ENCODE measurements at places on chromosomes 3 and 15.

GRCh38 chr3:72331076-72331475, 517.2 kb downstream of the SHQ1 start:
- peak; percentile 1 for DNase-seq

DNA sequence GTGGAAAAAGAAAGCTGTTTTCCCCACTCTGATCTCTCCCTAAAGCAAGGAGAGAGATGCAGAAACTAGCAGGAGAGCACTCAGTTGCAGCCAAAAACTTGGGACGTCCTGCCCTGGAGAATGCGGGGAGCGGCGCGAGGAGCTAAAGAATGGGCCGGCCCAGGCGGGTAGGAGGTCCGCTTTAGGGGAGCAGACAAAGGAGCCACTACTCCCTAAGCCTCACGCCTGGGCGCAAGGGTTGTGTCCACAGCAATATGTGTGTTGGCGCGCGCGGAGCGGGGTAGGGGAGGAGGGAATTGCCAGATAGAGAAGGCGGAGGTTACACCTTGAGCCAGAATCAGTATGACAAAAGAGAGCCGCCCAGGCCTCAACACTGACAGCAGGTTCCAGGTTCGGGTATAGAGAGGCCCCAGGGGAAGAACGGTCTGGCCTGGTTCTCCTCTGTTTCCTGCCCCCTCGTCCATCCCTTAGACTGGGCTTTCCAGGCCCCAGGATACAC, 2.9 kb downstream of the WNT5A start:
- no peak for DNase-seq

DNA sequence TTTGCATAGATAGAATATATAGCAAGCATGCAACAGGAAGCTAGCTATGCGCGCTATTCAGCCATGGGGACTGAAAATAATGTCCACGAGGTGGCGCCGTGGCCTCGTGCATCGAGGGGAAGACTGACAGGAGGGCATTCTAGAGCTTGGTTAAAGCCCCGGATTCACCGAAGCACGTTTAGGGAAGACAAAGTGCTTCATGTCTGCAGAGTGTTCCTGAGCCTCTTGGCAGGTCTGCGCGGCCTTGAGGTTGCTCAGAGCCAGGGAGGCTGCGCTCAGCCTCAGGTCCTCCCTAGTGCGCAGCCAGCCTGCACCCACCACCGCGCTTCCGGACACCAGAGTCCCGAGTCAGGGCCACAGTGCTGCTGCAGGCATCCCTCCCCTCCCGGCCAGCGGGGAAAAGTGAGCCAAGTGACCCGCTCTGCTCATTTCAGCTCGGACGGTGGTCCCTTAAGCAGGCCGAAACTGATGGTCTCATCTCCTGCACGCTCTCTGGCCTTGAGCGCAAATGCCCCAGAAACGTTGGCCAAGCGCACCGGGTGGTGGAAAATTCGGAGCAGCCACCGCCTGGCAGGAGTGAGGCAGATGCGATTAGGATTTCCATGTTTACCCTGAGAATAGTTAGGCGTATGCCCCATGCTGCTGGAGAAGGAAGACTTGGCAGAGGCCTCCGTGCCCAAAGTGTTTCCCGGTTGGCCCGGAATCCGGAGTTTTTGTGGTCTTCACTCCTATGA, 24.8 kb downstream of the GABRA5 start:
- DNase-seq: peak; percentile 87

GRCh38 chr3:46934498-46935167, 41.9 kb downstream of the CCDC12 start:
- no peak for DNase-seq

- no peak for DNase-seq
These were observed 409.8 kb downstream of the TBL1XR1 start for GRCh38 chr3:176787506-176787905.

- DNase-seq: no peak
These were observed 61.7 kb downstream of the TFDP2 start for GRCh38 chr3:142087676-142088075.

DNA sequence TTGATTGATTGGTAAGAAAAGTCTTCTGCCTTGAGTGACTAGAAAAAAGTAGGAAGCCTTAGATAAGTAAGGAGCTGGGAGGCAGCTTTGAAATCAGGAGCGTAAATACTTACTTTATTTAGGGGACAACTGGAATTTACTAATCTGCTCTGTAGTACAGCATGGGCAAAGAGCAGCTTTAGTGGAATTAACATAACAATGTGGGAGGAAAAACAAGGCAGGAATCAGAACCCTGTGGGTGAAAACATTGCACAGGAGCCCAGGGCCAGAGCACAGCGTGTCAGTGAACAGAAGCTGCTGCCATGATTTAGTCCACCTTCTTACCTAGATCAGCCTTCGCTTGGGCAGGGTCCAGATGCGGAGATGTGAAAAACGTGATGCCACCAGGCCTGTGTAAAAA, 14.6 kb downstream of the FMN1 start:
- no peak for DNase-seq

DNA sequence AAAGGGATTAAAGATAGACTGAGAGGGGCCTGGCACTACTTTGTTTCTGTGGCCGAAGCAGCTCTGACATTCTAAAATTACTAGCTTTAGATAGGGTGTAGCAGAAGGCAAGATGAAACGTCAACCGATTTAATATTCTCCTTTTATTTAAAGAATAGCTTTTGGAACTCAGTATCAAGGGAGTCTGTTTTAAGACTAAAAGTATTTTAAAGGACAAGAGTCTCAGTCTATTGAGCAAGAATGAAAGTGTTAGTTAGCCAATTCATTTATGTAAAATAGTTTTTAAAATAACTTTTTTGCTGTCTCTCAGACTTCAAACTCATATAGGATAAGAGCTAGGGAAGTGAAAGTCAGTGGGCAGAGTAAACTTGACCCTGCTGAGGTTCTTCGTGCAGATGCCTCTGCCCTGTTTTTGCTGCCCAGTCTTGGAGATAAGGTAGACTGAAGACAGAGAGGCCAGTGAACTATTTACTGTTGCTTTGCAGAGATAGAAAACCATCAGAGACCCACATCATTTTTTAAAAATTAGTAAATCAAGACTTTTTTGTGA, 1090.9 kb downstream of the ROBO2 start:
- no peak for DNase-seq

GRCh38 chr15:36707884-36708435, 128.5 kb downstream of the CDIN1 start:
- no peak for DNase-seq

DNA sequence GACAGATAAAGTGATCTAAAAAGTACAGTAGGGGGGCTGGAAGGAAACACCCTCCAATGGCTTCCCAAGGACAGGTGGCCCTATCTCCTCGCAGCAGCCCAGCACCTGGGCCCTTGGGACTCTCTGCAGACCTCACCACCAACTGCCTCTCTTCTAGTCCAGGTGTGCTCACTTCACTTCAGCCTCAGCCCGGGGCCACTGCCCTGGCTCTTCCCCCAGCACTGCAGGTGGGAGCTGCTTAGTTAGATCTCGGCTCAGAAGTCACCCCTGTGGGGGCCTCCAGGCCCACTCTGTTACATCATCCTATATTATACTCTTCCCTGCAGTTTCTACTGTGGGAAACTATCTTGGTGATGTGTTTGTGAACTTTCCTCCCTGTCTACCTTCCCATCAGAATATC, 2.0 kb downstream of the KLF15 start:
- no peak for DNase-seq

- no peak for DNase-seq
These were observed 2.4 kb downstream of the CCNDBP1 start for GRCh38 chr15:43187544-43188155.

GRCh38 chr3:164683489-164683888, 394.8 kb downstream of the SI start:
- DNase-seq: no peak

- no peak for DNase-seq
These were observed 66.5 kb downstream of the ADAMTSL3 start for GRCh38 chr15:83720468-83720867.

- no peak for DNase-seq
These were observed 32.3 kb downstream of the SLCO3A1 start for GRCh38 chr15:91885714-91886270.

DNA sequence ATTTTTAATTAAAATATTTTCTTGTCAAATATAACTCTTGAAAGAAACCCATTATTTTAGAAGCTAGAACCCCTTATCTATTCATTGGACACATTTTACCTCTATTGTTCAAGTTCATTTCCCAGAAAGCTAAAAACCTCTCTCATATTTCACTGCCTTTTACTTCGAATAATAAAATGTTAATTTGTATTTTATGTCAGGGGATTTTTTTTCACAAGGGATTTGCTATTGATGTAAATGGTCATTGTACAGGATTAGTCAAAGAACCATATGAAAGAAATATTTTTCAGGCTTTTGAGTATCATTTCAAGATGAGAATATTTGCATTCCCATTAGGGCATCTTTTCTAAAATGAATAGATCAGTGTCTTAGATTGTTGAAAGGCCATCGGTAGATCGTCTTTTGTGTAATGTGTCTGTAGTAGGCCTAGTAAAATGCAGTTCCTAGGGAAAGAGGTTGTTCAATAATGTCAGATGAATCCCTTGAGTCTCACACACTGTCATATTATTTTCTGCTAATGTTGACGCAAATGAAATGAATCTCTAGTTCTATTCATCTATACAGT, 114.5 kb downstream of the ROBO1 start:
- no peak for DNase-seq

DNA sequence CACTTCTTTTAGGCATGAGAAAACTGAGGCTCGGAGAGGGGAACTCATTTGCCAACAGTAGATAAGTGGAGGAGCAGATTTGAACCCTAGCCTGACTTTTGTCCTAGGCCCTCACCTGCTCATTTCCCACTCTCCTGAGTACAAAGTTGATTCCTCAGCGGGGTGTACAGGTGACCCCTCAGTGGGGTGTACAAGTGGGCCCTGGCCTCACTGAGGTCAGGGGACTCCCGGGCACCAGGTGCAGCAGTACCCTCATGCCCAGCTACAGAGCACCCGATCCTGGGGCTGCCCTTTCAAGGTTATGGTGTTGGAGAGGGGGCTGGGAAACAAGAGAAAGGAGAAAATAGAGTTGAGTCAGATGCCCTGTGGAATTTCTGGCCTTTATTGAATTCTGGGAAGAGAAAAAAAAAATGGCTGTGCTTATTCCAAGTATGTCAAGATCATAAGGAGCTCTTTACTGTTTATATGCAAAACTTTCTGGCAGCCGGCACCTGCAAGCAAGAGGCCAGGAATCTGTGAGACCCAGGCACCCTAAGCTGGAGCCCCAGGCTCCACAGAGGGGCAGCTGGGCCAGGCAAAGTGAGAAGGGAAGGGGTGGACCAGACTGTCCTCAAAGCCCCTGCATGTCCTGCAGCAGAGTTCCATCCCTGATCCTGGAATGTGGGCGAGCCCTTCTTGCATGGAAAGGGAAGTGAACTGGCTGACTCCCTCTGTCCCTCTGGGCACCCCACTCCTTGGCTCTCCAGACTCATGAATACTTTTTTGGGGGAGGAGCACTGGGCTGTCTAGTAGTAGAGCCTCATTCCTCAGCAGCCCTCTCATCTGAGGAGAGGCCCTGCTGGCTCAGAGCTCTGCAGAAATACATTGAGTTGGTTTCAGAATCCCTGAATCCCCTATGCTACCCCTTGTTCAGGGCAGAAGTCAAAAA, 43.1 kb downstream of the AMOTL2 start:
- DNase-seq: no peak

GRCh38 chr3:113531826-113532697, at the start of gene SIDT1:
TSS of gene SIDT1 (plus strand) at chr3:113532555. CDS start at chr3:113533022, 467 bp downstream.
- no peak for DNase-seq

DNA sequence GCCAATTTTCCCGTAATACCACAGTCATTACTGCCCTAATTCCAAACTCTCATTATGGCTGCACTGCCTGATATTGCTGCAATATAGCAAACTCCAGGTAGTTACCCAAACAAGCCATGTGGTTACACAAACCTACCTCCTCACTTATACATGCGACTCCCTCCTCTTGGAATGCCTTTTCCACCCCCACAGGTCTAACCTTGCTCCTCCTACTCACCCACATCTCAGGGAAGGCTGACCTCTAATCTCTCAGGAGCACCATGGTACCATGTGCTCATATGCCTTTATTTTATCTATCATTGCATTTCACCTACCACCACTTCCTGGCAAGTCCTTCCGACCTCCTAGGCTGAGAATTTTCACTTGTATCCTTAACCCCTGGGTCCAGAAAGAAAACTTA, 2.9 kb downstream of the RBPMS2 start:
- no peak for DNase-seq

DNA sequence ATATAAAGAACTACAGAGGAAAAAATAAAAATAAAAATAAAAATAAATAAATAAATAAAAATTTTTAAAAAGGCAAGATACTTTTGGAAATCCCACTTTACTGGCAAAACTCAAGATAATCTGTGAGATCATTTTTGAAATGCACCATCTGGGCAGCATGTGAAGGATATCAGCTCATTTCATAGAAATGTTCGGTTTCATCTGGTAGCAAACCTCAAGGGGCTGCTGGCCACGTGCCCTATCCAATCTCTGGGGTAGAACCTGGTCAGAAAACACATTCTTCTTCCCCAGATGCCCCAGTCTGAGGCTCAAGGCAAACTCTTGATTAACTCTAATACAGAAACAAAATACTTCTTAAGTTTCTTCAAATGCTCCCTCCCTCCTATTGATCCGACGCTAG, 166.0 kb downstream of the FMN1 start:
- DNase-seq: no peak

GRCh38 chr15:63830113-63830512, 3.6 kb downstream of the HERC1 start:
- DNase-seq: no peak

GRCh38 chr3:118628704-118629341, 405.8 kb downstream of the IGSF11 start:
- DNase-seq: no peak

- peak; percentile 17 for DNase-seq
These were observed 563 bp downstream of the PXYLP1 start for GRCh38 chr3:141231952-141232823.

DNA sequence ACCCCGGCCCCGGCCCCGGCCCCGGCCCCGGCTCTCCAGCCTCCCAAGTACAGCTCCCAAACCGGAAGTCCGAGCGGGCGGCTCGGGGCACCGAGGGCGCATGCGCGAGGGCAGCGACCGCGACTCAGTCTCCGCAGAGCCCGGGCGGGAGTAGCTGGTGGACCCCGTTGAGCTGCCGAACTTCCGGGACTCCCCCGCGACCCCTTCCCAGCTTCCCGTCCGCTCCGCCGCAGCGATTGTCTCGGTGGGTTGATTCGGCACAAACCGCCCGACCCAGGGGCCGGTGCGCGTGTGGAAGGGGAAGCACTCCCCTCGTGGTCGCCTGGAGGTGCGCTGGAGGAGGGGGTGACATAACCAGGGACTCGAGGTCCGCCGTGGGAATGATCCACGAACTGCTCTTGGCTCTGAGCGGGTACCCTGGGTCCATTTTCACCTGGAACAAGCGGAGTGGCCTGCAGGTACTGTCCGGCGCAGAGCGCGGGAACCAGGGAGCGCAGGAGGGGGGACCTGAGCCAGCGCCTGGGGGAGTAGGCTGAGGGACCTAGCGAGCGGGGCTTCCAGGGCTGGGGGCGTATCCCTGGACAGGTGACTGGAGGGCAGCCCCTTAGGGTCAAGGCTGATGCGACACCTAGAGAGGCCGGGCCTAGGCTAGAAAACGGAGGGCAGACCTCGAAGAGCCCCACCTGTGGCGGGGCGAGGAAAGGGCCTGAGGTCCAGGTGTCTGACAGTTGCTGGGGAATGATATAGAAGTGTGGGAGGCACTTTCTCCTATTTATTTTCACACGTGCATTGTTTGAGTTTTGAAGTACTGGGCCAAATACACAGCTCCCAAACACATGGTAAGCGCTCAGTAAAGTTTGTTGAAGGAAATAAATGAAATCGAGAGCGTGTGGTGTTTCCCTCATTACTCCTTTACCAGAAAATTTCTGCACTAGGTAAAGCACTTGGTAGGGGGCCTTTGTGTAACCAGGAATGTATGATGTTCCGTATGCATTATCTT, at the start of the genes TUBGCP4 and ZSCAN29:
TUBGCP4 (plus strand) TSS at position 127 of the 1,000 bp plus-strand sequence; CDS start at position 381, 254 bp downstream.
ZSCAN29 (minus strand) TSS at position 69 of the 1,000 bp plus-strand sequence. CDS start 1,130 bp downstream, outside the sequence.
- peak; percentile 57 for DNase-seq

GRCh38 chr3:51696954-51697353, 9.9 kb upstream of the GRM2 start:
- no peak for DNase-seq

GRCh38 chr15:88076328-88076727, 180.2 kb downstream of the NTRK3 start:
- no peak for DNase-seq
